Stimulated activated memory B cell treated with anti-CD40 and anti-IgM and Interleukin-4, amounts not matched to agents 10 μg/mL and 1 μg/mL and 100 μg/mL, for 72 hours (primary cell): ENCODE measurements at places on chromosomes 6 and 20.

GRCh38 chr6:92906385-92906784 lies 513.0 kb downstream of the EPHA7 start:
- ATAC-seq = no peak

- no peak for ATAC-seq
Measured at GRCh38 chr20:37622728-37623127, 71.1 kb upstream of the CTNNBL1 start.

DNA sequence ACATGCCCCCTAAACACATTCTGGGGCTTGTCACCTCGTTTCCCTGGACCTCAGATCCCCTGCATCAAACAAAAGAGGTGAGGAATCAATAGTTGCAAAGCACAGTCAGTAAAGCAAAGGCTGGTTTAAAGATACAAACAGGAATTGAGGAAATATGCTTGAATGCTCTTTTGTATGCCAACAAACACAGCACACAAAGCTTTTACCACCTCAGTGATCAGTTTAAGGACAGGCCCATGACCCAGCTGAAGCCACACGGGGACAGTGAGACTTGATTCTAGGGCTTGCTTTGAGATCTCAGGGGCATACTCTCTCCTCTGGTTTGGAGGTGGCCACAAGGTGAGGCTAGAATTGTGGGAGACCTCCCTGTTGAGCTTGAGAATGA lies 182.9 kb upstream of the CST7 start:
- peak; percentile 51 for ATAC-seq

GRCh38 chr20:17752459-17752858 lies 52.7 kb downstream of the BANF2 start:
- no peak for ATAC-seq

- no peak for ATAC-seq
Measured at GRCh38 chr6:101397199-101397598, 3.7 kb downstream of the GRIK2 start.

GRCh38 chr6:39891976-39892375 lies 42.3 kb downstream of the MOCS1 start:
- no peak for ATAC-seq

DNA sequence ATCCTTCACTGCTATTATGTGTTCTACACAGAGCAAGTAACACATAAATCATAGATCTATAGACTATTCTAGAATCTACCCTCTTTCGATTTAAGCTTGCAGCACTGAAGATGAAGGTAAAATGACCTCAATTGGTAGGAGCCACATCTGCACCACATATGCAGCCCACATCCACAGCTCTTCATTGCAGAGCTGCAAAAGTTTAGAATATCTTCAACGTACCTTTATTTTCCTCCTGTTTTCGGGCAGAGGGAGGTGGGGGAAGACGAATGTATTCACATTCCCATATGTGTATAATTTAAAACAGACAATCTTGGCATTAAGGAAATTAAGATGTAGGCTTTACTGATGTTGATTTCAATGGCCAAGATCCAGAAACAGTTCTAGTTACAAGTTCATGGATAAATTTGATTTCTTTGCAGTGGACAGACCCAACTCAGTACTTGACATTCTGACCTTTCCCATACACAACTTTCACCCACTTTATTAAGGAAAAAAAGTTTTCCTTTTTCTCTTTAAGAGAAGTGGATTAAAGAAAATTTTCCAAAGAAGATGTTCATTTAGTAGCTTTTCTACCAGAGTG lies 14.0 kb downstream of the EPB41L2 start:
- ATAC-seq = no peak

DNA sequence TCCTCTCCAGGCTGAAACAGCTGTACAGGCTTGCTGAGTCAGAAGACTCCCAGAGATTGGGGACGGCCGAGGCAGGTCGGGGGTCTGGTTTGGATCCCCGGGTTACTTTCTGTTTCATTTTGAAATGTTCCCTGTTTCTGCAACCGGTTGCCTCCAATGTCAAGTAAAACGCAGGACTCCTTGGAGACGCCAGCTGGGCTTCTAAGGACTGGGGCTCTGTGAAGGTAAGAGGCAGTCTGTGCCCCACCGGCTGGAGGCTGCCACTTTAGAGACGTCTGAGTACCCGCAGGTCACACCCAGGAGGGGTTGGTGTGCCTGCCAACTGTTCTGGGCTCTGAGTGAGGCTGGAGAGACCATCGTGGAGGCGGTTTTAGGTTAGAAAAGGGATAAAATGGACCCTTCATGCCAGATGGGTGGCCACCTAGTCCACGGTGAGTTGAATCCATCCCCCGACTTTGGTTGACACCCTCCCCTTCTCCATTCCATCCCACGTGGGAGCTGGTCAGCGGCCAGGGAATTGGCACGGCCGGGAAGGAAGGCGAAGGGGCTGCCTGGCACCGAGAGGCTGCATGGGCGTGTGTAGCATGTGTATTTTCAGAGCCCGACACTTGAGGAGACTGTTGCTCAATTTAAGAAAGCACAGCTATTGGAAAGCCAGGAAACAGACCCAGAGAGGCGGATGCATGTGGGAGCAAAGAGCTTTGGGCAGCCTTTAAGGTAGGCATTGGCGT lies 240.9 kb downstream of the PHACTR1 start:
- ATAC-seq = peak; percentile 72

- ATAC-seq = no peak
Measured at GRCh38 chr6:75266716-75267291, 17.8 kb downstream of the TMEM30A start.

GRCh38 chr6:134550604-134551003 lies 232.7 kb upstream of the SGK1 start:
- no peak for ATAC-seq

DNA sequence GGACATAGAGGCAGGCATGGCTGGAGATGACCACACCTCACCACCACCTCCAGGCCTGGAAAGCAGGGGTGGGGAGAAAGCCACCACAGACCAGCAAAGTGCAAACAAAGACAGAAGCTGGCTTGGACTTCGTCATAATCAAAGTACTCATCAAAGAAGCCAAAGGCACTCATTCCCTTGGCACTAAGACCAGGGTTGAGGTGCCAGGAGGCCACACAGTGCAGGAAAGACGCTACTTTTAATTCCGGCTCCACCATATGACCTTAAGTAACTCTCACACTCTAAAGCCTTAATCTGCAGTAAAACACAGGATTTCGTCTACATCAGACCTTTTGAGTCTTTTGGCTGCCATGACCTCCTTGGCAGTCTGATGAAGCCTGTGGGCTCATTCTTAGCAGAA lies 123.1 kb downstream of the HIVEP2 start:
- ATAC-seq = no peak

DNA sequence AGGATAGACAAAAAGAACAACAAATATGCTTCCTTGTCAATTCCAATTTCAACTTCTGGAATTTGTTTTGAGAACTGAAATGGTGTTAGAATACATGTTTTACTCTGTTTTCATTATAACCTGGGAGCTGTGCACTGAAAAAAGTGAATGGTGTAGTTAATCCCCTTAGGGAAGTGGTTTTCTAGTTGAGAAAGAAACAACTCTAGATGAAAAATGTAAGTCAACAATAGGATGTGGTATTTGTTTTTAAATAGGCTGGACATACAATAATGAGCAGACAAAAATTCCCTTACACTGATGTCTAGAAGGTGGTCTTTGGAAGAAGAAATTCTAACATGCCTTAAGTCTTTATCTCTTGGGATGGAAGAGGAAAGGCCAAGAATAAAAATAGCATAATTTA lies 59.9 kb upstream of the TINAG start:
- ATAC-seq = no peak

DNA sequence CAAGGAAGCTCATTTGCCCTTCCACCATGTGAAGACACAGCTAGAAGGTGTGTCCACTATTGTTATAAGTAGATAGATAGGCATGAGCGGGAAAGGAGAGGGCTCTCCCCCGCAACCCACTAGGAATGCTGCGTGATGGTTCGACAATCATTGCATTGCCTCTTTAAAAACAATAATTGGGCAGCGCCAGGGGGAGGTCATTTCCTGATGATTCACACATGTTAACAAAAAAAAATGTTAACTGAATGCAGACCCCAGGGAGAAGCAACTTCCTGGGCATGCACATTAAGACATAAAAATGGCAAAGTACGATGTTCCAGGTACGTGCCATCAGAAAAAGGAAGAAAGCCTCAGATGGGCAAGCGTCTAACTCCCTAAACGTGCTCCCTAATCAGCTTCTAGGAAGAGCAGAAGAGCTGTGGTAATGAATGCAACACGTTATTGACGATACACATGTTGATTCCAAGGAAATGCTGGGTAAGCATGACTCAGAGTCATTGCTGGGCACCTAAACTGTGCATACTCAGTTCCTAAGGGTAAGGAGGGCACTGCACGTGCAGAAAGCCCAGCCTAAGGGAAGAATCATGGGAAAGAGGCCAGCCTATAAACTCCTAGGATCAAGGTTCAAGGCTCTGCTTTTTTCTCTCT lies 113.7 kb downstream of the FAM217A start:
- ATAC-seq = no peak

- ATAC-seq = no peak
Measured at GRCh38 chr6:152508477-152508876, 128.7 kb downstream of the SYNE1 start.

GRCh38 chr6:83459663-83460062 lies 28.8 kb upstream of the ME1 start:
- no peak for ATAC-seq

DNA sequence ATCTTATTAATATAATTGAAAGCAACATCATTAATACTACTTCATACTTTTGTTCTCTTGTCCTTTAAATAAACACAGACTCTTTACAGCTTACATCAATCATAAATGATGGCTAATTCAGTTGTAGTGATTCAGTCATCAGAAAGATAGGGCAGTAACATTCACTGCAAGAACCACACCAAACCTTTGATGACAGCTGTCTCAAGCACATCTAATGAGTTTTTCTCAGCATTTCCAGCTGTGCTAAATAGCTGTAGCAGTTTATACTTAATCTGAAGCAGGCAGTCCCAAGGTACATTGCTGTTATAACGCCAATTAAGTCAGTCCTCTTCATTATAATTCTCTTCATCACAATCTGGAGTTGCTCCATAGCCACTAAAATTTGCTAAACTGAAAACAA lies 45.7 kb downstream of the PREP start:
- no peak for ATAC-seq

DNA sequence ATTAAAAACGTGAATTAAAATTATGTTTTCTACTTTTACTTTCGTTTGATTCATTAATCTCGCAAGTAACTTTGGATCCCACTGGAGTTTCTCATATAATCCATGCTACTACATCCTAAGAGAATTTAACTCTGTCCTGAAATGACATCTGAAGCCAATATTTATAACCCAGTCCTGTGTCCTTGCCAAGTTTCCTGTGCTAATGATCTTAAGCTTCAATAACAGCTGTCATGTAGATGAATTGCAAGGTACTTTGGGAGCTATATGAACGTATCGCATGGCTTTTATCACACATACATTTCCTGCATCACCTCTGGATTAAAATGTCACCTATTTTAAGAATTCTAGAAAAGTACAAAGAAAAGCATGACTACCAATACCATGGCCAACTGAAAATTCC lies 833.8 kb upstream of the CITED2 start:
- ATAC-seq = no peak

DNA sequence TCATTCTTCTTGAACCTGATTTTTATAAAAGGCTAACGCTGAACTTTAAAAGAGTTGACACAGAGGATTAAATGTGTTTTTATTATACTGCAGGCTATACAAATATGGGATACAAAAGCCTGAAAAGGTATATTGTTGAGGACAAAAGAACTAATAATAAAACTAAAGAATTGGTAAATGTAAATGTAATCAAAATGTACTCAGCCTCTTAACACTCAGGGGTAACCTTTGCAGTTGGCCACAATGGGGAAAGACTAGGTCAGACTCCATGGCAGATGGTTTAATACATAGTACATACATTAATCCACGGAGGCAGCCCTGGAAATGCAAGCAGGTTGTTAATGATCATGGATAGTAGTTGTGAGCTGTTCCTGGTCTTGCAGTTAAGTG lies 57.5 kb downstream of the SOBP start:
- no peak for ATAC-seq

DNA sequence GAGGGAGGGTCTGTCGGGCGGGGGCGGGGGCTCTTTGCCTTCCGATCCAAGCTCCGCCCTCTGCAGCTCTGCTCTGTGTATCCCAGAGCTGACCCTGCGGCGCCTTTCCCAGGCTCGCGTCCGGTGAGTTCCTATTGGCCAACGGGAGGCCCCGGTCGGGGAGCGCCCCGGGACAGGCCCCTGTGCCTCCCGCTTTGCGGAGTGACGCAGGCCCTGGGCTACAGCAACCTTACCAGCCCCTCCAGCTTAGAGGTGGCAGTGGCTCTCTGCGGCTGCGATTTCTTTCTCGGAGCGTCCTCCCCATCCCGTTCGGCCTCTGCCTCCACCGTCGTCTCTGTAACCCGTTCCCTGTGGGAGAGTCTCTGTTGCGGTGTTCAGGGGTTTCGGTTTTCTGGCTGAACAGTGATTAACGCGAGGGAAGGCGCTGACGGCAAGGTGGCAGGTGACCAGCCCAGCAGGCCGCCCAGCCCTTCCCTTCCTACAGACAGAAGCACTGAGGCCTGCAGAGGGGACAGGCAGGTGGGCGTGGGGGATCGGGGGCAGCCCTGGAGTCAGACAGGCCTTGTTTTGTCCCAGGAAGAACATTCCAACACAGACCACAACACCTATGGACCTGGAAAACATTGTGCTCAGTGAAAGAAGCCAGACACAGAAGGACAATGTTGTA lies 18.1 kb upstream of the CEBPB start:
- ATAC-seq = peak; percentile 70

DNA sequence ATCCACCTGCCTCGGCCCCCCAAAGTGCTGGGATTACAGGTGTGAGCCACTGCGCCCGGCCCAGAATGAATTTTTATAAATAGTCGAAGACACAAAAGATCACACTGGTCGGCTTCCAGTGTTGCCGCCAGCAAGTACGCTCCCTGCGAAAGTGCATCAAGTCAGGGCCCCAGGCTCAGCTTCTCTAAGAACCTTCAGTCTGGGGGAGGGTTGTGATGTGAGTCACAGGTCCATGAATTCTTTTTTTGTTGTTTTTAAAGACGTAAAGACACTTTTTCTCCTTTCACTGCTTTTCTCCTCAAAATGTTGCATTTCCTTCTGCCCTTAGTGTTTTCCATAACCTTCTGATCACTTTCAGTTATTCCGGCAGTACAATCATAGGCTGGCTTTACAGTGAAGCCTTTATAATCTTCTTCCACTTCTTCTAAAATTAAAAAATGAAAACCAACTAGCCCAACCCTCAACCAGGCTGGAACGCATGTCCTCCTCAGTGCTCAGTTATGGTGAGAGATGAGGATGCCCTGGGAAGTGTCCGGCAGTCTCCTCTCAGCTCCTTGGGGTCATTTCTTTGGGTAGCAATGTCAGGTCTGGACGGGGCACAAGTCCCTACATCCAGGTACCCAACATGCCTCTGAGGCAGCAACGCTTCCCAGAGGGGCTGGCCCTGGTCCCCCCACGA lies 66.6 kb downstream of the CSE1L start:
- ATAC-seq = no peak

GRCh38 chr6:13049666-13050254 lies 278.6 kb downstream of the TBC1D7 start:
- no peak for ATAC-seq

- no peak for ATAC-seq
Measured at GRCh38 chr20:63264519-63264918, 8.1 kb upstream of the ARFGAP1 start.
